Activated CD4-positive, alpha-beta T cell treated with anti-CD3 and anti-CD28 coated beads for 4 hours (primary cell): ENCODE measurements at places on chromosomes 13 and 19.

GRCh38 chr13:60756306-60756705, 359.3 kb downstream of the TDRD3 start:
- DNase-seq, result no peak

- DNase-seq, result no peak
These were observed 31.9 kb downstream of the CRTC1 start for GRCh38 chr19:18715416-18715815.

GRCh38 chr19:11137542-11138384, 17.8 kb downstream of the SPC24 start:
- peak; percentile 51 for DNase-seq

- no peak for DNase-seq
These were observed 28.3 kb downstream of the DEDD2 start for GRCh38 chr19:42189133-42189532.

- DNase-seq, result no peak
These were observed 5.0 kb downstream of the MVB12A start for GRCh38 chr19:17424743-17425365.

GRCh38 chr13:80297094-80297493, 43.8 kb downstream of the SPRY2 start:
- DNase-seq, result no peak

- peak; percentile 62 for DNase-seq
These were observed 9.9 kb downstream of the RANBP3 start for GRCh38 chr19:5967994-5968430.

GRCh38 chr13:27599845-27600553, 20.3 kb downstream of the LNX2 start:
- no peak for DNase-seq

- DNase-seq, result no peak
These were observed 2.1 kb upstream of the CA11 start for GRCh38 chr19:48648134-48648533.

DNA sequence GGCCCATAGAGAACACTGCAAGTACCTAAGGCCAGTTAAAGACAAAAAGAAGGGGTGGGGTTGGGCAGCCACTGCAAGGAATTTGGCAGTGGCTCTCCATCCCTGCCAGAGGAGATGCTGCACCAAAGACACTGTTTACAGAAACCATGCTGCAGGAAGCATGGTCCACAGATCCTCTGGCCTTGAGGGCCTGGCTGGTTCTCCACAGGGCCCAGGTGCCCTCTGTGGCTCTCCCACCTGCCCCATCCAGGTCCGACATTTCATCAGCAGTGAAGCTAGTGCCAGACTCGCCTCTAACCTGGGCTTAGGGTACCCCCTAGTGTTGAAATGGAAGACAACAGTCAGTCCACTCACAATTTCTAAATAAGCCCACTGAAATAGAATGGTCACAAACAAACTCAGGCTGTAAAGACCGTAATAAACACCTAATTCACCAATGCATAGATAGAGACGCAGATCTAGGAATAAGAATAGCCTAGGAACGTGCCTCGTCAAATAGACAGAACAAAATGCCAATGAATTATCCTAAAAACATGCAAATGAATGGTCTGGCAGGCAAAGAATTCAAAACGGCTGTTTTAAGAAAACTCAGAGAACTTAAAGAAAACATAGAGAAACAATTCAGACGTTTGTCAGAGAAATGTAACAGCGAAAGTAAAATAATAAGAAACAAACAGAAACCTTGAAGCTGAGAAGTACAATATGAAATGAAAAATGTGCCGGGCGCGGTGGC, 23.3 kb downstream of the LYPD4 start:
- peak; percentile 33 for DNase-seq

DNA sequence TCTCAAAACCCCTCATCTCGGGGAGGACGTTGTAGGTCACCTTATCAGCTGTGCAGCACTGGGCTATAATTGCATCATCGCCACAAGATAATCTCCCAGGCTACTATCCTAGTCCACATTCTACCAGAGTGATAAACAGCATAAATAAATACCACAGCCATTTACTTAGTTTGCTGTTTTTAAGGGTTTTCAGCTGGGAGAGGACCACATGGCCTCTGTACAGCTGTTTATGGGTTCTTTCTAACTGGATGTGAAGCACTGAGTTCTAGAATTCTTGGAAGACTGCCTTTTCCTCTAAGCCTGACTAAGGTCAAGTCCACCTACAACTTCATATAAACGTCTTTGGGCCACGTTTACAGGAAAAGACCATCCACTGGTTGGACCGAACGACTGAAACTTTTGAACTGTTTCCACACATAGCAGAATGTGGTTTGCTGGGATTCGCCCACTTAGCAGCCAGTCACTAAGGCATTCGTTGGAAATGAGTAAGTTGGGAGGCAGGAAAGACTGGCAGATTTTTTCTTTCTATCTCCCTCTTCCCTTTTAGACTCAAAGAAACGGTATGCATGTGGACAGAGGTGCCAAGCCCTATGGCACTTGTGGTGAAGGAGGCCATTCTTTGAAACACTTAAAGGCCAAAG, 752.5 kb upstream of the SGCG start:
- no peak for DNase-seq

DNA sequence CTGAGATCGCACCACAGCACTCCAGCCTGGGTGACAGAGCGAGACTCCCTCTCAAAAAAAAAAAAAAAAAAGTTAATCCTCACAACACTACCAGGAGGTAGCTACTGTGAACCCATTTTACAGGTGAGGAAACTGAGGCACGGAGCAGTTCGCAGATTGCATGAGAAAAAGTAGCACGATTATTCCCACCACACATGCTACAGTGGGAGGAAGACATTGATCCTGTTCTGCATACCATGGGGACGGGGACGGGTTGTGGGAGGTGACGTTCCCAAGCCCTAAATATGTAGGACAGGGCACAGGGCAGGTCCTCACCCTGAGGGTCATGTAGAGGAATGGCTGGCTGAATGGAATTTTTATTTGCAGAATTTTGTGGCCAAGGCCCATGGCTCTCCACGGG, 23.7 kb downstream of the CLEC17A start:
- no peak for DNase-seq
